Natural killer cell treated with Interleukin-12 subunit alpha and Interleukin-12 subunit beta and Interleukin-15 and Interleukin-18, amount 100 ng/mL, for 72 hours (primary cell): ENCODE measurements at places on chromosomes 13 and 19.
A peak's percentile ranks its signal among the peaks of the same experiment; 100 is the strongest.

DNA sequence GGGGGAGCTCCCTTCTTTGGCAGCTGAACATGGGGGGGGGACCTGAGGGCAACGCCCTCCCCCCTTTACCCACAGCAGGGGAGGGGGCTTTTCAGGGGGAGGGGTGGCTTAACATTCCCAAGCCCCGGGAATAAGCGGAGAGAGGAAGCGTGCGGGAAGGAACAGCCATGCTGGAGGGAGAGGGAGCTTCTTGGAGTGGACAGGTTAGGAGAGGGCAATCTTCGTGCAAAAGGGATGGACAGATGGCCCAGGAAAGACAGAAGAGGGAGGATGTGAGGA, 10.8 kb downstream of the C19orf81 start:
- H3K4me3 ChIP-seq = no peak overlapping the region
- H3K4me1 ChIP-seq = peaks cover 17% of the 10 kb centered on the region
- H3K36me3 ChIP-seq = peaks cover 15% of the 10 kb centered on the region
- peaks cover 41% of the 10 kb centered on the region for H3K27me3 ChIP-seq
- no peak overlapping the region for H3K27ac ChIP-seq

GRCh38 chr19:57978586-57979289, 4.4 kb upstream of the C19orf18 start:
- no peaks in the 10 kb centered on the region for H3K4me1 ChIP-seq
- no peak overlapping the region for H3K4me3 ChIP-seq
- H3K27ac ChIP-seq = no peak overlapping the region
- H3K27me3 ChIP-seq = no peaks in the 10 kb centered on the region
- DNase-seq = no peak
- peaks cover 96% of the 10 kb centered on the region for H3K36me3 ChIP-seq

DNA sequence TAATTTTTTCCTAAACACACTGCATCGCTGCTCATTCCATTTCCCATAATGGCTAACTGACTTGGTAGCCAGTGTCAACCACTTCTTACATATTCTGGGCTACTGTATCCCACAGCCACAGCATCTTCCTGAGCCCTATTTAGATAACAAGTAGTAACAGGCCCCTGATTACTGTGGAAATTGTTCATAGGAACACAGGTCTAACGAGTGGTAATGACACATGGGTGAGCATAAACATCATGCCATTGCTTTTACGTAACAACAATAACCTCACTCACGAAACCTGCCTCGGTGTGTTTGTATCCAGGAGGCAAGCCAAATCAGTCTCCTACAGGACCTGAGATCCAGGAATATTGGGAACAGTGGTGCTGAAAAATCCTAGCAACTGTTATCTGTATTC, 438.6 kb downstream of the KLF5 start:
- H3K36me3 ChIP-seq = no peaks in the 10 kb centered on the region
- DNase-seq = no peak
- H3K4me3 ChIP-seq = no peak overlapping the region
- H3K27ac ChIP-seq = no peak overlapping the region
- H3K4me1 ChIP-seq = no peaks in the 10 kb centered on the region
- no peaks in the 10 kb centered on the region for H3K27me3 ChIP-seq

- H3K27ac ChIP-seq = no peak overlapping the region
- no peak overlapping the region for H3K4me3 ChIP-seq
- no peaks in the 10 kb centered on the region for H3K4me1 ChIP-seq
- no peaks in the 10 kb centered on the region for H3K36me3 ChIP-seq
- peaks cover 14% of the 10 kb centered on the region for H3K27me3 ChIP-seq
Measured at GRCh38 chr13:26568132-26568815, 10.8 kb downstream of the WASF3 start.

- no peaks in the 10 kb centered on the region for H3K27me3 ChIP-seq
- H3K4me1 ChIP-seq = peaks cover 32% of the 10 kb centered on the region
- no peak for DNase-seq
- peaks cover 32% of the 10 kb centered on the region for H3K36me3 ChIP-seq
- H3K27ac ChIP-seq = peak overlapping the region; percentile 90
- peak overlapping the region; percentile 87 for H3K4me3 ChIP-seq
Measured at GRCh38 chr19:52786078-52786463, 520 bp downstream of the ZNF600 start.

GRCh38 chr13:95260031-95260525, 41.2 kb downstream of the ABCC4 start:
- H3K27ac ChIP-seq = no peak overlapping the region
- no peaks in the 10 kb centered on the region for H3K36me3 ChIP-seq
- peaks cover 10% of the 10 kb centered on the region for H3K4me1 ChIP-seq
- H3K4me3 ChIP-seq = peak overlapping the region; percentile 61
